ENCODE measurements at places on chromosomes 6 and 20.

DNA sequence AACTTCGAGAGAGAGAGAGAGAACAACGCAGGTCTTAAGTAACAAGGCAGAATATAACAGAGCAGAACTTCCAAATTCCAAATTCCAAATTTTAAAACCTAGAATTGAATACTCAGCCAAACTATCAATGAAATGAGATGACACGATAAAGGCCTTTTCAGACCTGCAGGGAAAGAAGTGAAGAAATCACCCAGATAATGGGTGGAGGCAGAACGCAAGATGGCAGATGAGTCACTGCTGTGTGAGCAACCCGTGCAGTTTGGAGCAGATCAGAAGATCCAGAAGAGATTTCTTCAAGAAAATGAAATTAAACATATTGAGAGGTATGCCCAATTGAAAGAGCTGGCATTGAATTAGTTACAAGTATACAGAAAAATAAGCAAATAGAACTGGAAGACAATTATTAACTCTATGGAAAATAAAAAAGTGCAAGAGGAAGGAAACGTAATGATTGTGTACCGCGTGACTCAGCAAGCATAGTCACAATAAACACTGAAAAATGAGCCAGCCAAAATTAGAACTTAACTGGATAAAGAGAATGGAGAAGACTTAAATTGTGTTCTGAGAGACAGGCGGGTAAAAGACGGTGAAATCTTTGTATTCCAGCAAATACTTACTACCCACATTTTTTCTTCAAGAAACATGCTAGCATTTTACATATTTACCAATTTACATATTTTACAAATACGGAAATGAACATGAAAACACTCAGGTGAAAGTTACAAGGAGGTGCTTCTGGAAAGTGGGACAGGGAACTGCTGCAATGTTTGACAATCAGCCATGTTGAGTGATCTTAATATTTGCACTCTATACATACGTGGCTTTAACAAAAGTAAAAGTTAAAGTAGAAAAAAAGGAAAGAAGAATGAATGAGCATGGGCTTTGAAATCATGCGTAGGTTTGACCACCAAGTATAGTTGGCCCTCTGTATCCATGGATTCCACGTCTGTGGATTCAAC lies 87.9 kb upstream of the CDYL start:
- DNase-seq, result no peak

GRCh38 chr6:87436435-87436834 lies 28.7 kb downstream of the CFAP206 start:
- DNase-seq, result no peak

GRCh38 chr6:99521633-99522151 lies 6.5 kb upstream of the USP45 start:
- no peak for DNase-seq

- peak; percentile 57 for DNase-seq
Observed at GRCh38 chr6:22146931-22147701, 149.7 kb downstream of the PRL start.

GRCh38 chr6:3119040-3119723 lies 671 bp downstream of the BPHL start:
- DNase-seq, result no peak

- no peak for DNase-seq
Observed at GRCh38 chr6:136090929-136091328, 159.2 kb downstream of the MTFR2 start.

- DNase-seq, result no peak
Observed at GRCh38 chr6:54473328-54473727, 165.1 kb downstream of the TINAG start.

DNA sequence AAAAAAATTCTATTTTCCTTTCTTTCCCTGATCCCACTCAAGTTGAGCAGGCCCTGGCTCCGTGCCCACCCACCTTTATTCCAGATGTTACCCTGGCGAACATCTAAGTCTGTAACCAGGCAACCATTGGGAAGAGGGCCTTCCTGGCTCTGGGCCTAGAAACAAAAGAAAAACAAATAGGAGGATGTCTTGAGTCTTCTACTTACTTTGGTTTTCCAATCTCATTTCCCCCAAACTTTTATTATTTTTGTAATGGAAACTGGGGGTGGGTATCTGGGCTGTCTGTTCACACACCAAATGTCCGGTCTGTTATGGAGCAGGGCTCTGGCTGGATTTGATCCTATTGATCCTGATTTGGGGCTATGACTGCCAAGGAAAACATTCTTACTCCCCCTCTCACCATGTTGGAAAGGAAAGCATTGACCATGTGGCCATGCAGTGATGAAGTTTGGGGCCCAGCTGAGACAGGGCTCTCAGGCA lies 744.1 kb downstream of the DHX35 start:
- no peak for DNase-seq

DNA sequence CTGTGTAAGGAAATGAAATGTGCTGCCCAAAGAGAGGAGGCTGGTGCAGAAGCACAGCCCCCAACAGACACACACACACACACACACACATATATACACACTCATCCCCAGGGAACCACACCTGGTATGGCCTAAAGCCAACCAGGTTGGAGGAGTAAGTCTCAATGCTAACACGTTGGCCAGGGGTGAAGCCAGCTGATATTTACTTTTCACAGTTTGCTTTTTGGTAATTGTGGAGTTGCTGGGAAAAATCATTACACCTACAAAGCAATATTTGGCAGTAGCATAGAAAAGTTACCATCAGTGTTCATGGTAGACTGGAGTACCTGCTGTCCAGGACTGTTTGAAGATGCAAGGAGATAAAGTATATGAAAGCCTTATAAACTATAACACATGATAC lies 50.3 kb upstream of the NAA20 start:
- DNase-seq, result no peak

DNA sequence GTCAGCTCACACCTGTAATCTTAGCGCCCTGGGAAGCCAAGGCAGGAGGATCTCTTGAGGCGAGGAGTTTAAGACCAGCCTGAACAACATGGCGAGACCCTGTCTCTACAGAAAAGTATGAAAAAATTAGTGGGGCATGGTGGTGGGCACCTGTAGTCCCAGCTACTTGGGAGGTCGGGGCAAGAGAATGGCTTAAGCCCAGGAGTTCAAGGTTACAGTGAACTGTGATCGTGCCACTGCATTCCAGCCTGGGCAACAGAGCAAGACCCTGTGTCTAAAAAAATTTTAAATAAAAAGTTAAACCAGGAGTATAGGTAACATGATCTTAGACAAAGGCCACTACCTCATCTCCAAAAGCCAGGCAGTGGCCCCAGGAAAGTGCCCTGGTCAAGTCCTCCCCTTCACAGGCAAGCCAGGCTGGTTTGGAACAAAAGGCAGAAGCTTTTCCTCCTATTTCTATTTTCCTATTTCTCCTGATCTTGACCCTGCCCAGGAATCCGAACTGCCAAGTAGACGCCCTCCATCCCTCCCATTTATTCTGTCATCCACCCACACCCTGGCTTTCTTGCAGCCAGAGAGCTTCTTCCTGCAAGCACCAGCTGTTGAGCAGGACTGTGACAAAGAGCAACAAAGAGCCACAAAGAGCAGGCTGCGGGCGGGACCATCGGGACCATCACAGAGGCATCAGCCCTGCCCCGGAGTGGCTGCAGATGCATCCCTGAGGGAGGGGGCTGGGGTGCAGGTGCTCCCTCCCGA lies 149.9 kb upstream of the AFDN start:
- no peak for DNase-seq

GRCh38 chr6:143294265-143294860 lies 156.1 kb downstream of the ADAT2 start:
- no peak for DNase-seq

DNA sequence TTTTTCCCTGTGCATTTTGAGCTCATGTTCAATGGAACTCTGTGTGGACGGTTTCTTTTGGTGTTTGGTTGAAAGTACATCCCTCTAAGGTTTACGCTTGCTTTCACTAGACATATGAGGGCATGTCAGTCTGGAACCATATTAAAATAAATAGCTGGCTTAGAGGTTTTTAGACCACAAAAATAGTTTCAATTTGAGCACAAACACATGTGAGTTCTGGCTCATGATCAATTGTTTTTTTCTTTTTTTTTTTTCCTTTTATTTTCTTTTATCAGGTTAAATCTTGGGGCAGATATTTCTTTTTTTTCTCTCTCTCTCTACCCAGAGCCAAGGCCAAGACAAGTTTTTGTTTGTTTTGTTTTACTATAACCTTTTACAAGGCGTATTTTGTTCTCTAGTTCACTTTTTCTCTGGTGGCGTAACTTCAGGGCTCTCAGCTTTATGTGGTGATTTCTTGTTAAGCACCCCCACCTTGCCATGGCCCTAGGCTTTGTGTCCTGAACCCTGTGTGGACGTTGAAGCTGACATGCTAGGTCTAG lies 92.9 kb downstream of the SHLD1 start:
- no peak for DNase-seq

- DNase-seq, result no peak
Observed at GRCh38 chr6:31597006-31597405, 4.2 kb upstream of the NCR3 start.

- DNase-seq, result no peak
Observed at GRCh38 chr20:56816349-56816748, 187.2 kb downstream of the TFAP2C start.

- DNase-seq, result no peak
Observed at GRCh38 chr6:20279051-20279450, 66.8 kb upstream of the MBOAT1 start.

DNA sequence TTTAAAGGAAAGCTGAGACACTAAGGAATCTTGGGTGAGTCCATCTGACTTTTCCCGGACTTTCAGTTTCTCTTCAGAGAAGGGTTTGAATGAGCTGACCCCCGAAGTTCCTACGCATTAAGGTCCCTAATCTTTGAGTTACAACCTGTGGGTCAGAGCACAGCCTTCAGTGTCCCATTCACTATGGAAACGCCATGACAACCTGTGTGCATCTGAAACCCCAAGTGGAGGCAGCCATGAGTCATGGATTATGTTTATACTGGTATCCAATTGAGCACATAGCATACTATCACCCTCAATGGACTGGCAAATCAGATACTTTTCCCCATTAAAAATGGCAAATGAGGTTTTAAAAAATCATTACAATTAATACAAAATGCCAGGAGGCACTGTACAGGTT lies 11.4 kb downstream of the MYLK4 start:
- no peak for DNase-seq

DNA sequence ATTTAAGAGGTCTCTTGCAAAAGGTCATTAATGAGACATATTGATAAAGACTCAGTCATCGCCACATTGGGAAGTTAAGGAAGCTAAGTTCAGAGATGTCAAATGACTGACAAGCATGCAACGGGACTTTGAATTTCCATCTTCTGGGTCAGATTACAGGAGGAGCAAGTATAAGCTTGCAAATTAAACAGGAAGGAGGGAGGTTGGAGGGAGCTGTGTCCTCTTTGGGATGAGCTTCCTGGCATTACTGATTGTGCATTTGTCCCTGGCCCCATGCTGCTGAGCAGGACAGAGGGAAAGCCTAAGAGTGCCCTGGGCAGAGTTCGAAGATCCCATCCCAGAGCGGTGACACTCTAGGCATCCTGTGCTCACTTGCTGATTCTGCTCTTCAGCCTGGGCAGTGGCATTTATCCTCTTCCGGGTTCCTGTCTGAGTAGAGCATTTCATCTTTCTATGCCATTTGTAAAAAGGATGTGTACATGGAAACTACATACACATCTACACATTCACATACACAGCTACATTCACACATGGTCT lies 40.5 kb downstream of the SLC22A1 start:
- no peak for DNase-seq

- DNase-seq, result no peak
Observed at GRCh38 chr6:33521489-33522091, 58.5 kb downstream of the BAK1 start.

DNA sequence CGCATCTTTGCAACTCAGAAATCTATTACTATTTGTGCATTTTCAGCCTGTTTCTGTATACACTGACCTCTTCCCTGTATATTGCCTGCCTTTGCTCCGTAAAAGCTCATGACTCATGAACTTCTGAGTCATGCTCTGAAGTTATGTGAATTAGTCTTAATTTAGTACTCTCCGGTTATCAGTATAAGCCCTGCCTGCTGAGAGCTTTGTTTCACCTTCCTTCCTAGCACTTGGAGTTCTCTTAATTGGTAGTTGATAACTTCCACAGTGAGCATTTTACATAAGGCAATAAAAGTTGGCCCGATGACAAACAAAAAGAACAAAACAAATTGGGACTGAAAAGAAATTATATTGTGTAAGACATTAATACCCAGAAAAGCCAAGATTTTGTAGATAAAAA lies 231.4 kb downstream of the GJA1 start:
- no peak for DNase-seq

DNA sequence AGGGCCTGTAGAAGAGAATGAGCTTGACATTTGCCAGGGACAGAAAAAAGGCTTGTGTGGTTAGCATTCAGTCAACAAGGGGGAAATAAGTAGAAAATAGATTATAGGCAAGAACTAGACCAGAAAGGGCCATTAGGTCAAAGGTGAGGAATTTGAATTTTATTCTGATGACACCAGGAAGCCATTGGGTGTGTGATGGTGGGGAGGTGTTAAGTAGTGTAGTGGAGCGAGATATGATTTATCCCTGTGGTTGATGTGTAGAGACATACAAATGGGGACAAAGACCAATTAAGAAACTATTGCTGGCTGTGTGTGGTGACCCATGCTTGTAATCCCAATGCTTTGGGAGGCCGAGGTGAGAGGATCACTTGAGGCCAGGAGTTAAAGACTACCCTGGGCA lies 11.0 kb downstream of the DSTN start:
- DNase-seq, result no peak

DNA sequence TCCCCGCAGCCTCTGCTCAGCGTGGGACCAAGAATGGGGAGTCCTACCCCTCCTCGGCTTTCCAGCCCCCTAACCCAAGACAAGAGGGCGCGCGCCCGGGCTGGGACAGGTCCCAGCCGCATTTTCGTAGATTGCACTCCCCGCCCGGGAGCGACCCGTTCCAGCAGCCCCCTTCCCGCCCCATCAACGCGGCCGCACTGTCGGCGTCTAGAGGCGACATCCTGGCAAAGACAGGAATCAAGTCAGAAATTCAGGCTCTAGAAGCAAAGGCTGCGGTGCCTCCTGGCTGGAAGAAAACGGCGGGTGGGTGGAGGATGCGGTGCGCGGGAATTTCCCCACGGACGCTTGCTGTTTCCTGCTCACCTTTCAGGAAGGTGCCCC lies 957 bp downstream of the PROKR2 start:
- no peak for DNase-seq

DNA sequence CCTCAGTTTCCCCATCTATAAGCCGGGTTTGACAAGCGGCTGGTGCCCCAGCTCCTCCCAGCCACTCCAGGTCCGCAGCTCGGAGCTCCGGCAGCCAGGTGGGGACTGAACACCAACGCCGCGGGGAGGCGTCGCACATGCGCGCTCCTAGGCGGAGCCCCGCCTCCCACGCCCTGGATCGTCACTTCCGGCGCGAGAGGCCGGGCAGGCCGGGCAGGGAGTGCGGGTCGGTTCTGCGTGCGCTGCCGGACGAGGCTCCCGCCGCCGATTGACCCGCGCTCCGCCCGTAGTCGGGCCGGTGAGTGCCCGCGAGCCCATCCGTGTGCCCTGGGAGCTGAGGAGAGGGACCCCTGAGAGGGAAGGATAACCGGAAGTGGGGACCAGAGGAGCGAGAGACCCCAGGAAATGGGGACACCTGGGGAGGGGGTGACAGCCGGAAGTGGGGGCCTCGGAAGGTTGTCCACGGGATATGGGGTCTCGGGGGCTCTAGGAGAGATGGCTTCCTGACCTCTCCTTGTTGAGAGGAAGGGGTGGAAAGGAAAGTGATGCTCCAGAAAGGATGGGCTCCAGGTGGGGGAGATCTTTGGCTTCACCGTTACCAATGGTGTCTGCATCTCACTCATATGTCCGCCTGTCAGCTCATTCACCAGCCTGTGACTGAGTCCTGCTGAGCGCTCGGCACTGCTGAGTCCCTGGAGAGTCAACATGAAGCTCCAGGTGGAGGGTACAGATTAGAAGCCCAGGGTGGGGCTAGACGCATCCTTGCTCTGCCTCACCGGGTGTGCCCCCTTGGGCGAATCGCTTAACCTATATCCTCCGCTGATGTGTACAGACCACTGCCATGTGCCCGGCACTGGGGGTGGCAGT lies at the start of gene TTPAL:
TSS of gene TTPAL (plus strand) at position 181 of the 867 bp plus-strand sequence. CDS start 4,126 bp downstream, outside the sequence.
- peak; percentile 63 for DNase-seq
